ENCODE measurements at places on chromosomes 5 and 9. TPM values are rescaled to one million over a fixed set of nuclear protein-coding genes. Genes with fewer than 3 reads are reported as not detected.

DNA sequence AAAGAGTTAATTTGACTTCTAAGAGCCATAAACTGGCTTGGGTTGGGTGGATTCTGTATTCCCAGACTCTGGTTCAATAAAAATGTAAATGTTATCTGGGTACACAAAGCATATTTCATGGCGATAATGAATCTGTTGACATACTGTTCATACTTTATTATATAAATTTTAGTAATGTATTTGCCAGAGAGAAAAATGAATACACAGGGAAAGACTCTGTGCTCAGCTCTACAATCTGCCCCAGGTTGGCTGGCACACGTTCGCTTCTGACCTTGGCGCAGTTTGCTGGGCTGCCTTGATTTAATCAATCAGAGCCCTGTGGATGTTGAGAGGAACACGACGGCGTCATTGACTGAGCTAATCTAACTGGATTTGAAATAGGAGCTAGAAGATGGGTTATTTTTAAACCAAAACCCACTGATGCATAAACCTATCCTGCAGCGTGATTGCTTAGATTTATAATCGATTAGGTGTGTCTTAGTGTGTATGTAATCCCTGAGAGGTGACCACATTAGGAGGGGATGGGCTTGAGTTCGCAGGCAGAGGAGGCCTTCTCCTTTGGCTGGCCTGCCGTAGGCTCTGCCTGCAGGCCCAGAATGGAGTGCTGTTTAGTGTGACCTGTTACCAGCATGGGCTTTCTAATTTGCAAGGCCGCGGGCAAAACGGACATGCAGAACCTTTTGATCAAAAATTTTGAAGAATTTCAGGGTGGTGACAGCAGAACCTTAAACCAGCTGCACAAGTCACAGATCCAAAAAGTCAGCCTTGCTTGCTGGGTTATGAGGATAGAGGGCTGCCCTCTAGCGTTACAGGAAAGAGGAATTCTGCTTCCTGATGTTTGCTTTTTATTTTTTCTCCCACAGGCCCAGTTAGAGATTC lies 3.9 kb upstream of the ADCY2 start:
- no peak for DNase-seq

Gene ADAMTS12
- total RNA-seq: 28.8 TPM

Gene PRUNE2
- total RNA-seq: 83.9 TPM

DNA sequence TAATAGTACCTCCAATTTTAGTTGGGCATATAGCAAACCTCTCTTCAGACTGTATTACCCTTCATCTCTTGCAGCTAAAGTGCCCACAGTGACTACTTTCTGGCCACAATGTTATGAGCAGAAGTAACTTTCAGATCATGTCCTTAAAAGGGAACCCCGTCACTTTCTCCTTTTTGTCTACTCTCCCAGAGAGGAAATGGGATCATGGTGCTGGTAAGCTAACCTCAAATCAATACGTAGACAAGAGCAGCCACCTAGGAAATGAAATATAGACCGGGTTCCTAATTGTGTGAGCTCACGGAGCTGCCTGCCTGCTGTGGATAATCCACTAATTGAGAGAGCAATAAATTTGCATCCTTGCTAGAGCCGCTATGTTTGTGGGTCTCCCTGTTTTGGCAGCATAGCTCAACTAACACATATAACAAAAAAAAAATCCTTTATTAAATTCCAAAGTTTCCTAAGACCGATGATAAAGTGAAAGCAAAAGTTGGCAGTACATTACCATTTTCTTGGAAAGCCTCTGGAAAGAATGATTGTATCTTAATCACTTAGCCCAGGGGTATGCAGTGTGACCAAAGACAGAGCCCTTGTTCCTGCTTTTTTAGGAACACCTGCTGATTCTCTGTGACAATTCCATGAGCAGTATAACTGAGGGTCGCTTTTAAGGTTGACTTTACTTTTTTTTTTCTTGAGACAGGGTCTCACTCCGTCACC lies 5.6 kb upstream of the IL7R start:
- no peak for DNase-seq

- no peak for DNase-seq
Observed at GRCh38 chr5:72618708-72619107, 111.5 kb upstream of the ZNF366 start.

DNA sequence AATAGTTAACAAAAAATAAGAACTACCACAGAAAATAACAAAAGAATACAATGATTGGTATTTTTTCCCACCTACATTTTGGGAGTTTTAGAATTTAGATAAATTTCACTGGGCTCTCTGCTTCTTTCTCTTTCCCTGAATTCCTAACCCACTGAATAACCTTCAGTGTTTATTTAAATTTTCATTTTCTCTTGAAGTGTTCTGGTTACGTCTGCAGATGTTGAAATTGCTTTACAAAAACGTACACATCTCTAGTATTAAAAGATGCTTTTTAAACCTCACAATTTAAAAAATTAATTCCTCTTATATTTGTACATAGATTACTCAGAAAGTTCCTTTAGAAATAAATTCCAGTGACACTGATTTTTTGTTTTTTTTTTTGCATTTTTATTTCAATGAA lies 158.7 kb upstream of the TUT7 start:
- no peak for DNase-seq

GRCh38 chr5:72390836-72391235 lies 70.7 kb downstream of the PTCD2 start:
- DNase-seq: no peak

DNA sequence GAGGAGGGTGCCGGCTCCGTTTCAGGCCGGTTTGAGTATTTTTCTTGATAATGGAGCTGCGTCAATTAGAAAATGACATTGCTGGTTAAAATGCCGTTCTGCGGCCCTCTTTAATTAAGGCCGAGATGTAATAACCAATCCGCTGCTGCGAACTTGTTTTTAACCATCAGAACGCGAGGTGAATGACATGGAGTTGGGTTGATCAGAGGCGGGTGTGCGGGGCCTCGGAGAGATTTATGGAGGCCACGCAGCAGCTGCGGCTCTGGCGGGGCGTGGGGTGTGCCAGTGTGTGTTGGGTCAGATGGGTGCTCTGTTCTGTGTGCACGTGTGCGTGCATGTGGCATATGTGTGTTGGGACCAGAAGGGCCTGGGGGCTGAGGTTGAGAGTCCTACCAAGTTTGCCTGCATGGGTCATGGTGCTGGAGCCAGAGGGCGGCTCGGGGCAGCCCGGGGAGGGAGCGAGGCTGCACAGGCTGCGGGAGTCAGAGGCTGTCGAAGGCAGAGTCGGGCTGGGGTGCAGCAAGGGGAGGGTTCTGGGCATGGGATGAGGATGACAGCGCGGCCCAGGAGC lies 25.4 kb downstream of the RXRA start:
- no peak for DNase-seq

Gene PDE4D
- 253 TPM for total RNA-seq

GRCh38 chr5:134784241-134784920 lies 25.8 kb downstream of the DDX46 start:
- DNase-seq: no peak

- no peak for DNase-seq
Observed at GRCh38 chr5:166961028-166961427, 1330.4 kb upstream of the WWC1 start.

Gene ACSL6
- total RNA-seq: 2.3 TPM

DNA sequence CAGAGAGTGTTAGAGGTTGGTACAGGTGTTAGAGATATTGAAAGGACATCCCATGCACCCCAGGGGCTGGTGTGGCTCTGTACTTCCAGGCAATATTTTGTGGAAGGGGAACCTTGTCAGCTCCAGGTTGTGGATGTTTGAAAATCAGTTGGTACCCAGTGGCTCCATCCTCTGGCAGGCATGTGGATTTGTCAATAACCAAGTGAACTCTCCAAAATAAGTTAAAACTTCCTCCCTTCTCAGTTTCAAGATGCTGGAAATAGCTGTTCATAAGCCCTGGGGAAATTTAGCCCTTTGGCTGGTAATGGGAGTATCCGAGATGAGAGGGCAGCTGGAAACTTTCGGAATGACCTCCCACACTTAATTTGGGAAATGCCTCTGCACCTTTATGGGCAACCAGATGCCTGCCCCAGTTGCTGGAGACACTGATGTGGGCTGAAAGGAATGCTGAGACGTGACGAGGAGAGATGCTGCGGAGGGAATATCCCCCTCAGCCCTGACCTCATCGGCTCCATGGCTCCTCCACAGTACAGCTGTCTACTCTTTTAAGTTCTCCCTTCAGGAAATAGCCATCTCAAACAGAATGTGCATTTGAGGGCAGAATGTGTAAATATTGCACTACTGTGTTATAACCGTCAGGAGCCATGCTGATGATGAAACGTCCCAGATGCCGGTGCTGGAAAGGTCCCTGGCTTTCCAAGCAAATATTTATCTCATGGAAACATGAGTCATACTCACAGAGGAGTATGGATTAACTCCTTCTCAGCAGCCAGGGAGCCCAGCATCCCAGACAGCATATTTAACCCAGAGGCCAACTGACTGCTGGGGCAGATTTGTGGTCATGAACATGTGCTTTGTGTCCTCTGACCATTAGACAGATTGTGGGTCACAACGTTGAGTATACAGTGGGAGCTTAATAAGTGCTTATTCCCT lies 29.5 kb downstream of the TGFBI start:
- peak; percentile 84 for DNase-seq

Gene CAPSL
- not detected for total RNA-seq

DNA sequence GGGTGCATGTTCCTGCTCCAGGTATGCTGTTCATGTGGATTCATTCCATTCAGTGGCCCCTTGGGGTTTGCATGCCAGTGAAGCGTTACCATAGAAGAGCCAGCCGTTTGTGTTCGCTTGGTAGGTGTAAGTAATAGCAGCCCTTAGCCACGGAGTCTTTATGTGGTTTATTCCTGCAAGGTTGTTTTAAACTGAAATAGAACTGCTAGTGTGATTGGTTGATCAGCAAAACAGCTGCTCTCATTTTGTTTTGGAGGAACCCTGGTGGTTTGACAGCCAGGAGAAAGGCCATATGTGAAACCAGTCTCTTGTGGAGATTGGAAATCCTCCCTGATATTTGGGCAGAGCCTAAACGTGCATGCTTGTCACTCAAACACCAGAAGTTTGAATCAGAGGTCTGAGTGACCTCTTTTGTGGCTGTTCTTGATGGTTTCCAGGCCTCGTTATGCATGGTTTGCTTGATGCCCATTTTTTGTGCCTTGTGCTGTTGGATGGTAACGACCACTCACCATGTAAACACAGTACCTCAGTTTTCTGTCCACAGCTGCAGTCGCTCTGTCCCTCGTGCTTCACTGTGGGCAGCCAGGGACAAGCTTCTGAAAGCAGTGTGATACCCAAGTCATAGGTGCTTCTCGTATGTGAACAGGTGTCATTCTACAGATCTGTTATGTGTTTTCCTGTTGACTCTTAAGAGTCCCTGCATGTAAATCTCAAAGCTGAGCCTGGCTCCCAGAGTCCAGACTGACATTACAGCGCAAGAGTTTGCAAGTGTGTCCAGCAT lies 58.3 kb upstream of the NXNL2 start:
- no peak for DNase-seq

DNA sequence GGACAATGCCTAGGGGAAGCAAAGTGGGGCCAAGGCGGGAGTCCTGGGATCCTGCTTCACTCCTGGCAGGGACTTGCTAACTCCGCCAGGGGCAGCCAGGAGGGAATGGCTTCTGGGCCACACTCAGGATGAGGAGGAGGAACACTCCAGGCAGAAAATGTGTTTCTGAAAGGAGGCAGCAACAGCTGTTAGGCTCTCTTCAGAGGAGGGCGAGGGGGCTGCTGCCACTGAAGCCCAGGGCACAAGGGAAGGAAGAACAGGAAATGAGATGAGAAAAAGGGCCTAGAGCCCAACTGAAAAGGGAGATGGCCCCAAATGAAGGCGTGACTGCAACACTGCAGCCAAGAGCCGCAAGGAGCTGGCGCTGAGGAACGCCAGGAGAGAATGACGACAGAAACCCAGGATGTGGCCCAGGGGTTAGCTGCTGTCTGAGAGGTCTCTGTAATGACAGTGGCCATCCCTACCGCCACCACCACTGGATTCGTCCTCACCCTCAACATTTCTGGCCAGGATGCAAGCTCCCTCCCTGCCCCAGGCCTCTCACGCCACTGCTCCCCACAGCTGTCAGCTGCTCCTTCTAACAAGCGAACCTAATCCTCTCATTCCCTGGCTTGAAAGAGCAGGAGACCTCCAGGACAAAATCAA lies 15.8 kb downstream of the PSMB7 start:
- DNase-seq: no peak

- DNase-seq: no peak
Observed at GRCh38 chr9:97479496-97480159, 21.8 kb upstream of the TMOD1 start.

DNA sequence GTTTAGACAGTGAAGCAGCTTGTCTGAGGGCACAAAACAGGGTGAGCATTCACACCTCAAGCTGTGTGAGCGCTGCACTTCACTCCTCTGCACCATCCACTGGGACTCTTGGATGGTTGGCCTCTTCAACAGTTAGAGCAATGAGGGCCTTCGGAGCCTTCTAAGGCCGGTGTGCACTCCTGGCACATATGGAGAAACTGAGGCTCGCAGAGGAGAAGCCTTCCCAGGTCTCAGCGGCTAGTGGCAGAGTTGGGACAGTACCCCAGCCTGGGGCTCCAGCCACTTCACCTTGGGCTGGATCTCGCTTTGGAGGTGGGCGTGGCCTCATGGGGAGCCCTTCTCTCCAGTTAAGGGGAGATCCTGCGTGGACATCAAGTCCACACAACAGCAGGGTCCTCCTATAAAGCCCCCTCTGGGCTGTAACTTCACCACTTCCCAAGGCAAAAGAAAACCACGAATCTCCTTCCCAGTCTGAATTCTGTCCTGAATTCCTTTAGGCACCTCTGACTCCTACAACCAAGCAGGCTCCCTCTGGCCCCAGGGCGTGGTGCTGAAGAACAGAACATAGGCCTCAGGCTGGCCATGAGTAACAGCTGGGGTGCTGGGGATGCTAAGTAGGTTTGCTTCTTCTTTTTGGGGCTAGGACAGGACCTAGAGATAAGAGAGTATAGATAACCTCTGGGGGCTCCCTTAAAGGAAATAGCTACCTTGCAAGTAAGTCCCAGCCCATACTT lies 30.5 kb upstream of the CSF1R start:
- no peak for DNase-seq

DNA sequence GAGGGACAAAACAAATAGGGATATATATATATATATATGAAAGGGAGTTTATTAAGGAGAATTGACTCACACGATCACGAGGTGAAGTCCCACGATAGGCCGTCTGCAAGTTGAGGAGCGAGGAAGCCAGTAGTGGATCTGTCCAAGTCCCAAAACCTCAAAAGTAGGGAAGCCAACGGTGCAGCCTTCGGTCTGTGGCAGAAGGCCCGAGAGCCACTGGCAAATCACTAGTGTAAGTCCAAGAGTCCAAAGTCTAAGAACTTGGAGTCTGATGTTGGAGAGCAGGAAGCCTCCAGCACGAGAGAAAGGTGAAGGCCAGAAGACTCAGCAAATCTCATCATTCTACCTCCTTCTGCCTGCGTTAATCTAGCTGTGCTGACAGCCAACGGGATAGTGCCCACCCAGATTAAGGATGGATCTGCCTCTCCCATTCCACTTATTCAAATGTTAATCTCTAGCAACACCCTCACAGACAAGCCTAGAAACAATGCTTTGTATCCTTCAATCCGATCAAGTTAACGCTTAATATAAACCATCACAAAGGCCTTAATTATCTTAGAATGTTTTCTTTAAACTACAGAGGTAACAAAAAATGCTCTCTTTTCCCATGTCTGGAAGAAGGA lies 23.8 kb upstream of the DAB2 start:
- DNase-seq: no peak

Gene BOD1
- 37.6 TPM for total RNA-seq

- no peak for DNase-seq
Observed at GRCh38 chr5:21181609-21182125, 1193.7 kb upstream of the CDH18 start.

- no peak for DNase-seq
Observed at GRCh38 chr5:111228520-111229220, 4.5 kb downstream of the CAMK4 start.
